Smooth muscle cell of bladder (primary cell): ENCODE measurements at places on chromosomes 16 and 17. TPM values are rescaled to one million over a fixed set of nuclear protein-coding genes. Genes with fewer than 3 reads are reported as not detected.

The SOX8 gene
- under 0.01 TPM in 2 replicates for total RNA-seq

The ATP6V0D1 gene
- 94.4 and 95.9 TPM in 2 replicates for total RNA-seq

The PYDC1 gene
- total RNA-seq = not detected in 2 replicates

The TP53TG3C gene
- not detected in 2 replicates for total RNA-seq

The PPP1R1B gene
- total RNA-seq = not detected in 2 replicates

The CACNG4 gene
- total RNA-seq = not detected in 2 replicates

The CPHXL2 gene
- total RNA-seq = not detected in 2 replicates

The PRR29 gene
- 0.28 and 0.57 TPM in 2 replicates for total RNA-seq

The SLC43A2 gene
- total RNA-seq = 6.5 and 10.4 TPM in 2 replicates

The FOXC2 gene
- total RNA-seq = 0.14 and 0.18 TPM in 2 replicates

The TEDC2 gene
- 1.00 and 1.0 TPM in 2 replicates for total RNA-seq

The FAM171A2 gene
- 2.3 and 4.2 TPM in 2 replicates for total RNA-seq

The COL1A1 gene
- total RNA-seq = 1,223 and 1,870 TPM in 2 replicates

The ITPRIPL2 gene
- 19.6 and 30.2 TPM in 2 replicates for total RNA-seq

The ABCA9 gene
- 6.8 and 10.0 TPM in 2 replicates for total RNA-seq

The KRTAP3-1 gene
- total RNA-seq = not detected in 2 replicates

The SLC47A1 gene
- total RNA-seq = 1.6 and 1.7 TPM in 2 replicates

The NOTUM gene
- under 0.01 and 0.09 TPM in 2 replicates for total RNA-seq

The KCNG4 gene
- total RNA-seq = not detected in 2 replicates

The FBXW10 gene
- 0.09 TPM in 1 of 2 replicates, not detected in the other for total RNA-seq

The RPGRIP1L gene
- 10.2 and 12.8 TPM in 2 replicates for total RNA-seq

The SLC13A5 gene
- total RNA-seq = not detected in 2 replicates

The CIITA gene
- total RNA-seq = under 0.01 and 0.09 TPM in 2 replicates

The SCGB1C2 gene
- not detected in 2 replicates for total RNA-seq

The PRSS27 gene
- 0.57 and 0.74 TPM in 2 replicates for total RNA-seq

The KRT31 gene
- not detected in 2 replicates for total RNA-seq

The SLC25A39 gene
- 44.5 and 56.5 TPM in 2 replicates for total RNA-seq

The CRHR1 gene
- not detected in 2 replicates for total RNA-seq

The ADAD2 gene
- not detected in 2 replicates for total RNA-seq

The CCDC43 gene
- 43.2 and 46.3 TPM in 2 replicates for total RNA-seq

The SEZ6L2 gene
- total RNA-seq = 2.1 and 7.0 TPM in 2 replicates

The IKZF3 gene
- total RNA-seq = under 0.01 TPM in 1 of 2 replicates, not detected in the other

The FBXO39 gene
- total RNA-seq = under 0.01 and 0.14 TPM in 2 replicates

The CA5A gene
- total RNA-seq = not detected in 2 replicates

The PTX4 gene
- total RNA-seq = 0.09 TPM in 1 of 2 replicates, not detected in the other

The CDRT15 gene
- not detected in 2 replicates for total RNA-seq

The CCL15 gene
- not detected in 2 replicates for total RNA-seq

The EME1 gene
- total RNA-seq = 1.3 TPM in 2 replicates

The TEX14 gene
- total RNA-seq = under 0.01 TPM in 1 of 2 replicates, not detected in the other

The ABCC6 gene
- 0.83 and 2.3 TPM in 2 replicates for total RNA-seq
